ENCODE measurements at places on chromosomes 7 and 10.

DNA sequence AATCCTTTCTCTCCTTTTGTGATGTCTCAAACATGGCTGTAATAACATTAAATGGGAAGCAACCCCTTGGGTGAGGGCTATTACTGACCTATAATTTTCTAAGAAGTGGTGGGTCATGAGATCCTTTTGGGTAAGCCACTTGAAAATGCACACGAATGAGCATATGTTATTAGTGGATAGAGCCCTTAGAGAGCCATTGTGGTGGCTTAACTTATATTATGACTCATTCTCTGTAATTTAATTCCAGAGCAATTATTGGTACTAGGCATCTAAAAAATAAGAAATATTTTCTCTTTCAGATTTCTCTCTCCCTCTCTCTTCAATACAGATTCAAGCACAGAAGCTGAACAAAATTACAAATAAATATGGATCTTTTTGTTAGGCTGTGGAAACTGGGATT is 1177.4 kb upstream of the PHF14 start:
- no peak for DNase-seq

- no peak for DNase-seq
Measured at GRCh38 chr10:5871596-5871995, 18.1 kb downstream of the ANKRD16 start.

GRCh38 chr7:37205451-37205850 is 243.2 kb downstream of the ELMO1 start:
- DNase-seq: no peak

DNA sequence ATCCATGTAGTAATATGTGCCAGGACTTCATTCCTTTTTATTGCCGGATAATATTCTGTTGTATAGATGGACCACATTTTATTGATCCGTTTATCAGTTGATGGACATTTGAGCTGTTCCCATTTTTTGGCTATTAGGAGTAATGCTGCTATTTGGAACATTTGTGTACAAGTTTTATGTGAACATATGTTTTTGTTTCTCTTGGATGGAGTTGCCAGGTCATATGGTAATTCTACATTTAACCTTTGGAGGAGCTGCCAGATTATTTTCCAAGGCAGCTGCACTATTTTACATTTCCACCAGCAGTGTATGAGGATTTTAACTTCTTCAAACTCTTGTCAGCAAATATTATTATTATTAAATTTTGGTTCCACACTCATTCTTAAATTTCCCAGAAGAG is 59.2 kb downstream of the C10orf90 start:
- no peak for DNase-seq

- no peak for DNase-seq
Measured at GRCh38 chr7:115015619-115016018, 93.7 kb downstream of the MDFIC start.

DNA sequence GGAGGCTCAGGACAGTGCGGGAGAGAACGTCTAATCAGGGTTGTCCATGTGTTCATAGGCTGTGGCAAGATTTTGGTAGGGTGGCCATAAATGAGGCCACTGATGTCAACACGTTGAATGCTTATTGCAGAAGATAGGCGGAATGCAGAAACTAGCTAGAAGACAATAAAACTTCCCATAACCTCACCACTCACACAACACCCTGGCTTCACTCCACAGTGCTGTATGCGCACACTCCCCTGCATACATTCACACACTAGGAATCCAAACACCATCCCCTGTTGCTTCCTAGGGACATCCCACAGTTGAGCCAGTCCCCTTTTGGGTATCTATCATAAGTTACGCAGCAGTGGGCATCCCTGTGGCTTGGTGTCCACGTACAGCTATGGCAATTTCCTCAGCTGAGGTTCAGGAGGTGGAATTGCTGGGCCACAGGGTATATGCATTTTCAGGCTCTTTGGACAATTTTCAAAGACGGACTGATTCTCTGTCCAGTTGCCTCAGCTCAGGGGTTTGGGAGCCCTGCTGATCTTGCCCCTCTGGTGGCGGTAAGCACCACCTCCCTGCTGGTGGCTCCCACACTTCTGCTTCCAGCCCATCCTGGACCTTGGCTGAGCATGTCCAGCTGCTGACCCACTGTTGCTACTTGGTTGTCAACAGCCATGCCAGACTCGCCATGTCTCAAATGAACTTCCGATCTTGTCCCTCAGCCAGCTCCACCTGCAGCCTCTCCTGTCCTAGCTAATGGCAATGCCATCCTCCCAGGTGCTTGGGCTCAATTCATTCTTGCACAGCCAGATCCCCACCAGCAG is 36.4 kb downstream of the CDH23 start:
- no peak for DNase-seq

GRCh38 chr10:76618171-76618570 is 1019.4 kb downstream of the KCNMA1 start:
- no peak for DNase-seq

DNA sequence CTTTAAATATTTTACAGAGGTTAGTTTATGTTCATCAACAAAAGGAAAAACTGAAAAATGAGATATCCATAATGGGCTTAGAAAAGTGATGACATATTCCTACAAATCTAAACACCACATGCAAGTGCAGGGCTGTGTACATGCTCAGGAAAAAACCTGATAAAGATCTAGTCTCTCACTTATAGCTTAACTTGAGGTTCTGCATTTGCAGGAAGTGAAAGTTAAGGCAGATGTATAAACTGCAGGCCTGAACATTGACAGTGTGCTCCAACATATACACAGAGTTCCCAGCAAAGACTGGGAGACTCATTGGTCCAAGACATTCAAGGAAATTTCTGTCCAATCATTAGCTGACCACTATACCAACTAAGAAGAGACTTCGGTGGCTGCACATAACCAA is 63.8 kb upstream of the RET start:
- DNase-seq: no peak

DNA sequence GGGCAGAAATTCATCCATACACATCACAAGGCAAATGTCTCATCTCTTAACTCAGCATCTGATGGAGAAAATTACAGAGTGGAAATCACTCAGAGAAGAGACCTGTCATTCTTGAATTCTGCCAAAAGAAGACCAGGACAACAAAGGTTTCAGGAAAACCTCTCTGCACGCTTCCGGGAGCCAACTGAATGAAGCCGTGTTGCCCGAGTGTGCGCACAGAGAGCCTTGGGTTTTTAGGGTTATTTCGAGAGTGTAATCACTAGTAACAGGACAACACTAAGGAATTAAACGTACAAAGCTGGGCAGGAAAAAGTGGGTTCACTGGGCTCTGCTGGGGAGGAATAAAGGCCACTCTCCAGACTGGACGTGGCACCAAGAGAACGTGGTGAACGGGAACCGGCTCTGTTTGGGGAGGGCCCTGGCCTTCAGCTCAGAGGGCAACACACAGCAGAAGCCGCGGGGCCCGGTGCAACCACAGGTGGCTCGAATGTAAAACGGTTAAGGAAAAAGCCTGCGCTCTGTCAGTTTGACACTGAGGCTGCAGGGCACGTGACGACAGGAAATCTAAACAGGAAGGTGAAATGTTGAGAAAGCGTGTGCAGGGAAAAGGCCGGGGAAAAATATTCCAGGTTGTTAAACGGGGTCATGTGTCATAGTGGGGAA is 331.5 kb downstream of the DNAJB6 start:
- DNase-seq: no peak

DNA sequence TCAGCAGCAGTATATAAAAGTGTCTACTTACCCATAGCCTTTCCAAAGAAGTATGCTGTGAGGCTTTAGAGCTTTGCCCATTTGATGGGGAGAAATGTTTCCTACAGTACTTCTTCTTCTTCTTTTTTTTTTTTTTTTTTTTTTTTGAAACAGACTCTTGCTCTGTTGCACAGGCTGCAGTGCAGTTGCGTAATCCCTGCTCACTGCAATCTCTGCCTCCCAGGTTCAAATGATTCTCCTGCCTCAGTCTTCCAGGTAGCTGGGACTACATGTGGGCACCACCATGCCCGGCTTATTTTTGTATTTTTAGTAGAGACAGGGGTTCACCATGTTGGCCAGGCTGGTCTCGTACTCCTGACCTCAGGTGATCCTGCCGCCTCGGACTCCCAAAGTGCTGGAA is 101.7 kb upstream of the TMEM26 start:
- DNase-seq: no peak

DNA sequence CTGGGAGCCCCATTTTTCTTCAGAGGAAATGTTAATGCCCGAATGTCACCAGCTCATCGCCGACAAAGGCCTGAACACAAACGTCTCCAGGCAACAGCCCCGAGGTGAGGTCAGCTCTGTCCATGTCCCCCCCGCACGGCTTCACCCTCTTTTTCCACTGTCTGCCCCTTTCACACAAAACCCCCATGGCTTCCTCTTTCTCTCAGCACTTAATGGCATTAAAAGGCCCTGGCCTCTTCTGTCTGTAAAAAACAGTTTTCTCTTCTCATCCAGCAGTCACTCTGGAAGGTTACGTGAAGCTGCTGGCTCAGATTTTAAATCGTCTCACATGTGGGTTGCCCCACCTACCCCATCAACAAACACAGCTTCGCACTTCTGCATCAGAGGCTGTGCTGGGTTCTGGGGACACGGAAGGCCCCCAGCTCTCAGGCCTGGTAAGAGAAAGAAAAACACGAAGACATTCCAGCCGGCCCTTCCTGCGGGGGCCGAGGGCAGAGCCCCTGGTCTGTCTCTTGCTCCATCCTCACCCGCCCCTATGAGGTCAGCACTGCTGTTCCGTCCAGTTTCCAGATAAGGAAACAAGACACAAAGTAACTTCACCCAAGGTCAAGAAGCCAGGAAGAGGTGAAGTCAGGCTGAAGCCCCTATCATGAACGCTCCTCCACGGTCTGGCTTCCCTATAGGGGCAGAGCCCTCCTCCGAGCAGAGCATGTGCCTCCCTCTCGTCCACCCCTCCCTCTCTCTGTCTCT is 91.1 kb upstream of the PDGFA start:
- DNase-seq: no peak

- no peak for DNase-seq
Measured at GRCh38 chr7:15782656-15783055, 96.2 kb upstream of the MEOX2 start.

GRCh38 chr7:53418834-53419482 is 383.5 kb downstream of the POM121L12 start:
- no peak for DNase-seq

GRCh38 chr7:157433628-157434027 is 96.8 kb downstream of the DNAJB6 start:
- DNase-seq: no peak

- no peak for DNase-seq
Measured at GRCh38 chr10:49096890-49097445, 18.4 kb downstream of the VSTM4 start.

- no peak for DNase-seq
Measured at GRCh38 chr7:84177758-84178412, 16.7 kb downstream of the SEMA3A start.

DNA sequence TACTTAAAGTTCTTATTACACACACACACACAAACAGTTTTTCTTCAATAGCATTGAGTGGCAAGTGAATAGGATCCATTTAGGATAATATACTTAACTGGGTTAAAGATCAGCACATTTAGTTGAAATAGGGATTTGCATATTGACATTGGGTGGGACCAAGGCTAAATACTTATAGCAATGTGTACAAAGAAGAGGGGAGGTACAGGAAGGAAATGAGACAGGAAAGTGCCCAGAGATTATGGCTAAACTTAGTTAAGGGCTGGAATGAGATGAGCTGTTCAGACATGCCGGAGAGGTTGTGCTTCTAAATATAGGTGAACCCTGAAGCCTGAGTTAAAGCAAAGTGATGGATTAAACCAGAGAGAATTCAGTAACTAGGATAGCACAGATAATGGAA is 95.1 kb downstream of the LSMEM1 start:
- DNase-seq: no peak

- DNase-seq: no peak
Measured at GRCh38 chr7:106520962-106521514, 139.9 kb downstream of the CCDC71L start.

DNA sequence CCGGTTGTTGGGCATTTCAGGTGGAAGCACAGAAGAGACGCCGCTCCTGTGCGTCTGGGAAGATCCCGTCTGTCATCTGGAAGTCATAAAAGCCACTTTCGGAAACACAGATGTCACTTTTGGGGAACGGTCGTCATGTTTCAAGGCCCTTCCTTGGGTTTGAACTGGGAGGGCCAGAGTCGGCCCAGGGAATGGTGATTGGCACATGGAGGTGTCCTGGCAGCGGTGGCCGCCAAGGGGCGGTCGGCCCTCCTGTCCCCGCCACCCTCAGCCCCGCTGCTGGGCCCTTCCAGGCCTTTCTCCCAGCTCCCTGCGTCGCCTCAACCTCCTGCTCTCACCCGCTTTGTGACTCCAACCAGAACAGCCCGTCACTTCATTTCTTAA is 115.2 kb upstream of the SFMBT2 start:
- no peak for DNase-seq

GRCh38 chr10:44902941-44903545 is 8.1 kb upstream of the TMEM72 start:
- no peak for DNase-seq

DNA sequence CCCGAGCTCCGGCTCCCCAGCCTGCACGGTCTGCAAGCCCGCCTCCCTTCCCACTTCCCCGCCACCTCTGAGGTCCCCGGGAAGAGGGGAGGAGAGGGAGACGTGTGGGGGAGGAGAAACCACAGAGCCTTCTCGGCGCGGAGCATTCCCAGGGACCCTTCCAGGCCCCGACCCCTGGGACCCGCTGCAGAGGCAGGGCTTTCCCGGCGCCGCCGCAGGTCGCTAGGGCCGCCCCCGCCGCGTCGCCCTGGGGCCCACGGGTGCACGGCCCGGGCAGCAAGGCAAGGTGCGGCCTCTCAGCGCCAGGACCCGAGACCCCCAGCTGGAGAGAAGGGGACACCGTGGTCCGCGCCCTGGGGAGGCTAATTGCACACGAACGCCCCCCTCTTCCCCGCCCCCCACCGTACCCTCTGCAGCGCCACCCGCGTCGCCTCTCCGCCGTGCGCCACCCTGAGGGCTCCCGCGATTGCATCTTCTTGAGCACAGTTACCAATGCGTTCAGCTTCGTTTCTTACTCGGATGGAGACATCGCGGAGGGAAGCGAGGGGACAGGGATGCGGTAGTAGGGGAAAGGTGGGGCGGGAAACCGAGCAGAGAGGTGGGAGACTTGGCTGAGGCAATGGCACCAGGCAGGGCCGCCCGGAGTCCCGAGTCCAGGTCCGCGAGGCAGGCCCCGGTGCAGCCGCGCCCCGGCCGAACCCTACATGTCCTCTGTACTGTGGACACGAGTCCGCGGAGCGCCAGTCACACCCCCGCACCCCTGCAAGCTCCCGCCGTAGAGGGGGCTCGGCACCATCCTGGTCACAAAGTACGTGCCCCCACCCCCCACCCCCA is 28.9 kb downstream of the SKIDA1 start:
- DNase-seq: no peak

- no peak for DNase-seq
Measured at GRCh38 chr7:87473986-87474385, 1.5 kb downstream of the ABCB4 start.

GRCh38 chr7:3042861-3043489 is 692 bp downstream of the CARD11 start:
- no peak for DNase-seq

DNA sequence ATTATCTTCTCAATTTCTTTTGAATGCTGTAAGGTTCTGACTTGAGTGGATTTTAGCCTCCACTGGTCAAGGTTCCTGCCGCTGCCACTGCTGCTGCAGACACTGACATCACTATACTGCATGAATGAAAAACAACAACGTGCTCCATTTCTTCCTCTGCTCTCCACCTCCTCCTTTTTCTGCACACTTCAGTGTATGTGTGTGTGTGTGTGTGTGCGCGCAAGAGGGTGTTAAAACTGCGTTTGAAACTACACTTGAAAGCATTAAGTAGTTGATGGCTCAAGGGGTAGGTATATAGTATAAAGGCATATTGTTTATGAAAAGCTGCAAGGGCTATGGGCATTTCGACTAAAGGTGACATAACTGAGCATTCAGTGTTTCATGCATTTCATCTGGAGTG is 3.5 kb downstream of the GLCCI1 start:
- no peak for DNase-seq

Measured in GM04504 (cell line).